DMS79 treated with DMSO at 0.1 percent for 48 hours (cell line): ENCODE measurements at places on chromosomes 6 and 20.

DNA sequence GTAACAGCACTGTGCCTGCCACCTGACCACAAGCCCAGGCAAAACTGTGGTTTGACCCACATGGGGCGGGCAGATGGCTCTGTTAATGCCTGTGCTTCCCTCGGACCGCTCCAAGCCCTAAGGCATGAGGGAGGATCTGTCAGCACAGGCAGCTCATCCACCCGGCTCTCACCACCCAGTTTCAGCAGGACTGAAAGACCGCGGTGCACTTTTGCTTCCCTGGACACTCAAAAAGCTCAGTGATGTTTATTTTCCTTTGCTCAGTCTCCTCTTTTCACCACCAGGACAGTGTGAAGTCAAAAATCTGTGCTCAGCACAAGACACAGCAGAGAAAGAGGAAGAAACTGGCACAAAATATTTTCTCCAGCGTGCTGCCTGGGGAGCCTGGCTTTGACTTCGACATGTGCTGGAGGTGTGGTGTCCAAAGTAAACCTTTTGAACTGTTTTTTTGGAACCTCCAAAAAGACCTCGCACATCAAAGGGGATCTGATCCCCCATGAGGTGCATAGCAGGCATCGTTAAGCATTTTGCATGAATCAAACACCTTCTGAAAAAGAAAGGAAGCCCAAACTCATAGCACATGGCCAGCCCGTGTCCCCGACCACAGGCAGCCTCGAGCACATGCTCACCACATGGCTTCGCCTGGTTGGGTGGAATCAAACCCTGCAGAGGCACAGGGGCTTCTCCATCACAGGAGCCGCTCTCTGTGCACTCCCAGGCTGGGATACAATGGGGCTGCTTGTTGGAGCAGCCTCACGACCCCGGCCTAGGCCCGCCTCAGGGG, 441.7 kb upstream of the JARID2 start:
- DNase-seq: no peak

- DNase-seq: no peak
Measured at GRCh38 chr6:32252331-32253009, 28.6 kb upstream of the NOTCH4 start.

GRCh38 chr20:9689041-9689440, 149.8 kb downstream of the PAK5 start:
- DNase-seq: no peak

GRCh38 chr6:98769546-98769945, 64.8 kb upstream of the POU3F2 start:
- no peak for DNase-seq

DNA sequence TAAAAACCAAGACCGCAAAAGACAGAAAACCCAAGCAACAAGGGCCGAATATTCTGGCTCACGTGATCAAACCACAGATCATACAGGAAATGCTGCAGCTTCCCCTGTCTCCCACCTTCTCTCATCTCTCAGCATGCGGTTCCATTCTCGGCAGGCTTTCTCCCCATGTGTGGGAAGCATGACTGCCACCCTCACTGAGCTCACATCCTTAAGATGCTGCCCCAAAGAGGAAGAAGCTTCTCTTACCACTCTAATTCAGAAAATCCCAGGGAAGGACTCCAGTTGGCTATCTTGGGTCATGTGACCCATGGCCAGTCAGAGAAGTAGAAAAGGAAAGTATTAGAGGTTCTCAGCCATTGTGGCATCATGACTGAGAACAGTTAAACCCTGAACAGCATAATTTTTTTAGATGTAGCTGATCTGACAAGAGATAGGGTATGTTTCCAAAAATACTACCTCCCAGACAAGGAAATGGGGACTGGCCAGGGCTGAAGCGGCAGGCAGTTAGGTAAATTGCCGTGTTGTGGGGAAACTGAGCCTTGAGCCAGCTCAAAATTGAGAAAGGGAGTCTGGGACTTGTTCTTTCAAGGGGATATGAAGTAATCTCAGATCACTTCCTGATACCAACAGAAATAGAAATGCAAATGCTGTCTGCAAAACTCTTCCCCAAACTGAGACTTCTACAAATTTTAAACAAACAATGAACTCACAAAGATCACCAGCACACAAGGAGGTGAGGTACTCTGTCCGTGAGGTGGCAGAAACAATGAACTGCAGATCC, 37.1 kb upstream of the GRM4 start:
- no peak for DNase-seq
